Natural killer cell treated with Interleukin-12 subunit alpha and Interleukin-12 subunit beta and Interleukin-15 and Interleukin-18, amount 100 ng/mL, for 72 hours (primary cell): ENCODE measurements at places on chromosomes 2 and 18.

GRCh38 chr2:229586746-229587705 is 127.3 kb downstream of the DNER start:
- H3K4me3 ChIP-seq = no peak overlapping the region
- no peak overlapping the region for H3K27ac ChIP-seq
- H3K4me1 ChIP-seq = peaks cover 4% of the 10 kb centered on the region
- H3K27me3 ChIP-seq = peaks cover 39% of the 10 kb centered on the region

DNA sequence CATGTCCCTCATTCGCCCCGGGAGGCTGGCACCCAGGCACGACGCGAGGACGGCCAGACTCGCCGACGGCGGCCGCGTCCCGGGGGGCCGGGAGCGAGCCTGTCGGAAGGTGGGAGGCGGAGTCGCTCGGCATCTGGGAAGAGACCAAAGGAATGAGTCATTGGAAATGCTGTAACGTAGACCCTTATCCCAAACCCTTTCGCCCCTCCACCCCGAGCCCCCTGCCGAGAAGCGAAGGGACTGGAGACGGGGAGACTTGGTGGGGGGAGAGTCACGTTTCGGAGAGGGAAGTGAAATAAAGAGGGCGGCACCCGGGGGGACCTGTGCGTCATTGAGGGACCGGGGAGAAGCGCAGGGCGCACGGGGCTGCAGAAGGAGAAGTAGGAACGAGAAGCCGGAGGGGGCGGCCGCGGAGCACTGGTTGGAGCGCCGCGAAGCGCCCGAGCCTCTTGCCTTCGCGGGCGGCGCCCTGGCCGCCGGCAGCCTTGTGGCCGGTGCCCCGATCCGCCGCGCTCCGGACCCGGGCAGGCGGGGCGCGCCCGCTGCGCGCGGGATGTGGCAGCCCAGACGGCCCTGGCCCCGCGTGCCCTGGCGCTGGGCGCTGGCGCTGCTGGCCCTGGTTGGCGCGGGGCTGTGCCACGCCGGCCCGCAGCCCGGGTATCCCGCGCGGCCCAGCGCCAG is at the start of gene EMILIN2:
Gene EMILIN2 (plus strand): TSS at position 371 of the 681 bp plus-strand sequence. CDS start 183 bp downstream, at position 554.
- H3K36me3 ChIP-seq = no peaks in the 10 kb centered on the region
- peaks cover 30% of the 10 kb centered on the region for H3K27me3 ChIP-seq
- peak within 1 kb of the TSS; percentile 2 for H3K27ac ChIP-seq
- DNase-seq = no peak
- peak within 1 kb of the TSS; percentile 86 for H3K4me3 ChIP-seq

- no peak for DNase-seq
- no peak overlapping the region for H3K4me3 ChIP-seq
These were observed 16.1 kb downstream of the MOCOS start for GRCh38 chr18:36203360-36203895.

DNA sequence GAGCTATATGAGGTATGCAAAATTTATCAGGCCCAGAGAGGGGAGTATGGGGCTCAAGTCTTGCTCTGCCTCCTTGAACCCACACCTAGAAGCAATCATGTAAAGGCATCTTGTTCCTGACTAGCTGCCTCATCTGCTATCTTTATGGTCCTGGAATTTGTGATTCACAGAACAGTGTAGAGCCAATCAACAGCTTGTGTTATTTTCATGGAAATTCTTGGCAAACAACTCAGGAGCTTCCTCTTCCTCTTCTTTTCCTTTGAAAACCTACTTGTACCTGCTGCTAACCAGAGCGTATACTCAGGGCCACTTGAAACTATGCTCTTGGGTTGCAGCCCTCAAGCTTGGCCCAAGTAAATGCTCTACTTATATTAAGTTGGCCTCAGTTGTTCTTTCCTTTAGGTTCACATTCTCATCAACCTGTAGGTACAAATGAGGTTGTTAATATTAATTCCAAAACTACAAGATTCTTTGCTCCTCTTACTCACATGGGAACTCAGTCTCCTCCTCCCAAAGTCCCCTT is 3.5 kb upstream of the NOSTRIN start:
- no peaks in the 10 kb centered on the region for H3K36me3 ChIP-seq
- H3K4me3 ChIP-seq = no peak overlapping the region

- no peak overlapping the region for H3K4me3 ChIP-seq
- no peaks in the 10 kb centered on the region for H3K36me3 ChIP-seq
- no peak for DNase-seq
- no peaks in the 10 kb centered on the region for H3K4me1 ChIP-seq
- H3K27ac ChIP-seq = no peak overlapping the region
- peaks cover 15% of the 10 kb centered on the region for H3K27me3 ChIP-seq
These were observed 83.9 kb upstream of the SH3BP4 start for GRCh38 chr2:234867882-234868285.

GRCh38 chr2:67436221-67436620 is 39.1 kb downstream of the ETAA1 start:
- H3K4me1 ChIP-seq = no peaks in the 10 kb centered on the region
- no peak for DNase-seq
- H3K27me3 ChIP-seq = peaks cover 57% of the 10 kb centered on the region
- H3K36me3 ChIP-seq = peaks cover 6% of the 10 kb centered on the region

DNA sequence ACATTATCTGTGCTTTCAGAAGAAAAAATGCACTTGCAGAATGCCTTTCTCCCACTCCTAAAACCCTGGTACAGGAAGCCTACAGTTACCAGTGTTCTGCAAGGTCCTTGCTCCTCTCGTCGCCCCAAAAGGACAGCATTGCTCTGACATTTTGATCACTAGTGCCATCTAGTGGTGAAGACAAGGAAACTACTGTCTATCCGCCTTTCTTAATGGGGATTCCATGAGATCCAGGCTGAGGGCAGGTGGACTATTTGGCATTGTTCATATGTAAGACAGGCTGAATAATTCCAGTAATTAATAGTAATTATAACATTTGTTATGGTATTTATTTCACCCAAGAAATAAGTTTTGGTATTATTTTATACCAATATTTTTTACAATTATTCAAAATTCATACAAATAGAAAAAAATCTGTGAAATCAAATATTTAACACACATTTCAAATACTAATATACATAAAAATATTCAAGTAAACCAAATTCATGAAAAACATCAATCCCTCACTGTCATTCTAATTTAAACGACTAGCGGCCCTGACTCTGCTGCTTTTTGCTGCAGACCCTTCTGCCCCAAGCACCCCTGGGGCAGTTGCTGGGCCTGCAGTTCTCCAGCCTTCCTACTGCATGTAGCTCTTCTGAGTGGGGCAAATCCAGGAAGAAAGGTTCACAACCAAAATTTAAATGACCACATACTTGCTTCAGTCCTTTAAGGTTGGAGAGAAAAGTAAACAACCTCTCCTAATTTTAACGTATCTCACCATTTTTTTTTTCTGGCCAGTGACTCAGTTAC is 19.0 kb downstream of the TPGS2 start:
- peaks cover 13% of the 10 kb centered on the region for H3K36me3 ChIP-seq
- H3K4me3 ChIP-seq = no peak overlapping the region
- peaks cover 7% of the 10 kb centered on the region for H3K4me1 ChIP-seq
- DNase-seq = peak; percentile 65

GRCh38 chr18:33664241-33664874 is 86.3 kb downstream of the ASXL3 start:
- no peak overlapping the region for H3K4me3 ChIP-seq
- DNase-seq = no peak
- H3K27ac ChIP-seq = no peak overlapping the region
- H3K36me3 ChIP-seq = no peaks in the 10 kb centered on the region
- no peaks in the 10 kb centered on the region for H3K27me3 ChIP-seq

GRCh38 chr2:47014564-47015051 is 99.0 kb upstream of the MCFD2 start:
- H3K4me1 ChIP-seq = peaks cover 8% of the 10 kb centered on the region
- H3K27ac ChIP-seq = peak overlapping the region; percentile 35
- no peak overlapping the region for H3K4me3 ChIP-seq

DNA sequence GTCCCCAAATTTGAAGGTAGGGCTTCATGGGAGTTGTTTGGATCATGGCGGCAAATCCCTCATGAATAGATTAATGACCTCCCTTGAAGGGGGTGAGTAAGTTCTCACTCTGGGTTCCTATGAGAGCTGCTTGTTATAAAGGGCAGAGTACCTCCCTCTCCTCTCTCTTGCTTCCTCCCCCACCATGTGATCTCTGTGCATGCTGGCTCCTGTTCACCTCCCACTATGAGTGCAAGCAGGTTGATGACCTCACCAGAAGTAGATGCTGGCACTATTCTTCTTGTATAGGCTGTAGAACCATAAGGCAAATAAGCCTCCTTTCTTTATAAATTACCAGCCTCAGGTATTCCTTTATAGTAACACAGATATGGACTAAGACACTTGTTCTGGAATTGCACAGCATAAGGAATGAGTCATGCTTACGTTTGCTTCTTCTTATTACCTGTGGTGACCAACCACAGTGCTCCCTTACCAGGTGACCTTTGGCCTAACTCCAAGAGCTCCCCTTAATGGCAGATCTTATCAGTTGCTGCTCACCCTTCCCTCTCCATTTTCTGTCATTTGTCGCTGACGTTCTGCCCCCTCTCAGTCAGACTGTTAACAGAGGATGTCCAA is 559.5 kb upstream of the GCFC2 start:
- H3K4me1 ChIP-seq = no peaks in the 10 kb centered on the region
- no peak overlapping the region for H3K27ac ChIP-seq
- H3K27me3 ChIP-seq = no peaks in the 10 kb centered on the region
- H3K36me3 ChIP-seq = no peaks in the 10 kb centered on the region
- no peak for DNase-seq
- no peak overlapping the region for H3K4me3 ChIP-seq

- DNase-seq = no peak
- H3K27me3 ChIP-seq = no peaks in the 10 kb centered on the region
- peaks cover 5% of the 10 kb centered on the region for H3K36me3 ChIP-seq
- no peak overlapping the region for H3K4me3 ChIP-seq
These were observed 80.5 kb upstream of the FRZB start for GRCh38 chr2:182946958-182947369.

DNA sequence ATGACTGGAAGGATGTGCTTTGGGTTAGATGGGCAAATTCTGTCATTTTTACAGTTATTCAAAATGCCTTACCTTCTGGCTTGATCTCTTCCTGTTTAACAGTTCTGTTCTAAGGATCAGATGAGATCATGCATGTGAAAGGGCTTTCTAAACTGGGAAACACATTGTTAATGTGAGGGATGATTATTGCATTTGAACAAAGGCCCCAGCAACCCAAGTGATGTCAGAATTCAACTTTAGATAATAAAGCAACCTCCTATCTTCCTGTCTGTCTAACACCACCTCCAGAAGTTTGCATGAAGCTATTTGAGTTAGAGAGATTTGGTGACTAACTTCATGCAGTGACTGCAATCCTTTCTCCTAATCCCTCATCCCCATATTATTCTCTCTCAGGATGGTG is 77.8 kb upstream of the B3GNT2 start:
- H3K4me1 ChIP-seq = peaks cover 38% of the 10 kb centered on the region
- H3K27ac ChIP-seq = no peak overlapping the region
- no peaks in the 10 kb centered on the region for H3K27me3 ChIP-seq
- DNase-seq = no peak
- peaks cover 5% of the 10 kb centered on the region for H3K36me3 ChIP-seq
- no peak overlapping the region for H3K4me3 ChIP-seq

DNA sequence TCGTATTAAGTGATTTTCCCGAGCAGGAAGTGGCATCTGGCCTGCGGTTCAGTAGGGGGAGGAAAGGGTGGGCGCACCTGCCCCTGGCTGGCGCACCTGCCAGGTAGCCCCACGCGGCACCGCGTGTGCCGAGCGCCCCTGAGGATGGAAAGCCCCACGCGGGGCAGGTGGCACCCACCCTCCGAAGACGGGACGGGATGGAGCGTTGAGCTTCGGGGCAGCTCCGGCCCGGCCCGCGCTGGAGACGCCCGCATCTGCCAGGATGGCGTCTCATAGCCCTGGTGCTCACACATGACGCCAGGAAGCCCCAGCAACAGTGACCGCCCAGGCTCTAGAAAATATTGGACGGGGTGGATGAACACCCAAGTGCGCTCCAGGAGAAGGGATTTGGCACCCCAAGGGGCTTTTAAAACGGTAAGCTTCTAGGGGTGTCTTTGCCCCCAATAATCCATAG is 2.5 kb upstream of the NFATC1 start:
- no peaks in the 10 kb centered on the region for H3K36me3 ChIP-seq
- H3K4me3 ChIP-seq = peak overlapping the region; percentile 87
- peaks cover 9% of the 10 kb centered on the region for H3K4me1 ChIP-seq
- peak overlapping the region; percentile 68 for H3K27ac ChIP-seq
- peaks cover 42% of the 10 kb centered on the region for H3K27me3 ChIP-seq

DNA sequence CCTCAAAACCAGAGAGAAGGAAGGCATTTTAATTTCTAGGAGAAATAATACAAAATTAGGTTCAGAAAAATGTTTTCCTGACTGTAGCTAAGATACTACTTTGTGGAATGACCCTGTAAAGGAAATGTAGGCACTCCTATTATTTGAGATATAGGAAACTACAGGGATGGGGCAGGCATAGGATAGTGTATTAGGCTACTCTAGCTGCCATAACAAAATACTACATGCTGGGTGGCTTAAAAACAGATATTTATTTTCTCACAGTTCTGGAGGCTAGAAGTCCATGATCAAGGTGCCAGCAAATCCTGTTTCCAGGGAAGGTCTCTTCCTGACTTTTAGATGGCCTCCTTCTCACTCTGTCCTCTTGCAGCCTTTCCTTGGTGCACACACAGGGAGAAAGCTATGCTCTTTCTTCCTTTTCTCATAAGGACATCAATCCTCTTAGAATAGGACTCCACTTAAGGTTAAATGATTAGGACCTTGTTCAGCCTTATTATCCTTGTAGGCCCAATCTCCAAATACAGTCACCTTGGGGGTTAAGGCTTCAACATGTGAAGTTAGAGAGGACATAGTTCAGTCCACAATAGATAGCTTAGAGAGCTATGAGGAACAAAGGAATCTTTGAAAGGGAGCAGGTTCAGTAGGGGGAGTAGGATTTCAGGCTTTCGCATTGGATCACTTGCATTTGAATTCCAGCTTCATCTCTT is 14.0 kb upstream of the CAVIN2 start:
- H3K27ac ChIP-seq = no peak overlapping the region
- H3K27me3 ChIP-seq = peaks cover 13% of the 10 kb centered on the region
- no peaks in the 10 kb centered on the region for H3K36me3 ChIP-seq

GRCh38 chr2:43154685-43155084 is 71.7 kb downstream of the ZFP36L2 start:
- H3K4me3 ChIP-seq = no peak overlapping the region
- DNase-seq = no peak
- H3K4me1 ChIP-seq = peaks cover 31% of the 10 kb centered on the region
- no peaks in the 10 kb centered on the region for H3K27me3 ChIP-seq
- no peaks in the 10 kb centered on the region for H3K36me3 ChIP-seq
- no peak overlapping the region for H3K27ac ChIP-seq

- H3K27me3 ChIP-seq = no peaks in the 10 kb centered on the region
- H3K36me3 ChIP-seq = peaks cover 6% of the 10 kb centered on the region
- peak overlapping the region; percentile 96 for H3K4me3 ChIP-seq
- H3K27ac ChIP-seq = peak overlapping the region; percentile 95
- H3K4me1 ChIP-seq = peaks cover 20% of the 10 kb centered on the region
These were observed 727 bp downstream of the FBXO11 start for GRCh38 chr2:47905386-47906156.

- H3K36me3 ChIP-seq = no peaks in the 10 kb centered on the region
- H3K27me3 ChIP-seq = peaks cover 17% of the 10 kb centered on the region
- H3K4me1 ChIP-seq = no peaks in the 10 kb centered on the region
These were observed 96.2 kb downstream of the FTCDNL1 start for GRCh38 chr2:199754766-199755165.

- peaks cover 6% of the 10 kb centered on the region for H3K36me3 ChIP-seq
- no peaks in the 10 kb centered on the region for H3K27me3 ChIP-seq
- no peak overlapping the region for H3K4me3 ChIP-seq
These were observed 14.7 kb upstream of the SLC4A3 start for GRCh38 chr2:219612577-219613286.
